Activated CD4-positive, alpha-beta T cell treated with anti-CD3 and anti-CD28 coated beads, Interleukin-2, amount 50 U/mL, for 4 hours (primary cell): ENCODE measurements at places on chromosomes 7 and 10.

- DNase-seq, result no peak
Observed at GRCh38 chr10:11387044-11387443, 224.4 kb downstream of the USP6NL start.

DNA sequence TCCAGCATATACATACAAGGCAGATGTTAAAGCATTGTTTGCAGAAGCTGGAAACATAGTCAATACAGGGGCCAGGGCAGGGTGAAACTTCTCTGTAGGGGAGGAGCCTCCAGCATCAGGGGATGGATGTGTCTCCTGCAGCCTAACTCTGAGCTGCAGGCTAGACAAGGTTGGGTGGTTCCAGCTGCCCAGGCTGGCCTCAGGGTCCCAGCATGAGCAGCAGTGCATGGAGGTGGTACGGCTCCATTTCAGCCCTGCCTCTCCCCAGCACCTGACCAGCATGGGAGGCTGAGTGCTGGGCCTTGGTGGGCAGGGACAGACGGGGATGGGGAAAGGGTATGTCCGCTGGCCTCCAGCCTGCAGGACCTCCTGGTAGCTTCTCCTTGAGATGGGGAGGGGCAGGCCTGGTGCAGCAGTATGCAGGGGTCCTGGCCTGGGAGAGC is 7.4 kb upstream of the TBRG4 start:
- DNase-seq, result no peak

- DNase-seq, result no peak
Observed at GRCh38 chr7:133873631-133874030, 253.5 kb upstream of the LRGUK start.

DNA sequence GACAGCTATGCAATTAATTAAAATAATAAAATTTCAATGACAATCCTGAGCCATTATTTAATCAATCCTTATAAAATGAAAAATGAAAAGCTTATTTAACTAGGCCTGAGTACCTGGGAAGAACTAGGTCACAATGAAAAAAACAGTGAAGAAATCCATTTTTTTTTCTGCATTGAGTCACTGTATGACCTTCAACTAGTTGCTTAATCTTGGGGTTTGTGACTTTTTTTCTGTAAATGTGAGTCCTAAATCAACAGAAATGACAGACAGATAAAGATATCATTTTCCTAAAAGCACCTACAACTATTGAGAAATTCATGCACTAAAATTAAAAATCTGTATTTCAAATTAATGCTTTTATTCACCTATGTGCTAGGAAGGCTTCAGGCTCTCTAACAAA is 96.8 kb downstream of the TMEM26 start:
- DNase-seq, result no peak

DNA sequence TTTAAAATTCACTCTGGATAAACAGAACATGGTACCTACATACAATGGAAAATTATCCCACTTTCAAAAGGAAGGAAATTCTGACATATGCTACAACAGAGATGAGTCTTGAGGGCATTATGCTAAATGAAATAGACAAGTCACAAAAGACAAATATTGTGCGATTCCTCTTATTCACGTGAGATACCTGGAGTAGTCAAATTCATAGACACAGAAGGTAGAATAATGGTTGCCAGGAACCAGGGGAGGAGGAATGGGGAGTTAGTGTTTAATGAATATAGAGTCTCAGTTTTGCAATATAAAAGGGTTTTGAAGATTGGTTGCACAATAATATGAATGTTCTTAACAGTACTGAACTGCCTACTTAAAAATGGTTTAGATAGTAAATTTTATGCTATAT is 69.8 kb upstream of the WAC start:
- no peak for DNase-seq

GRCh38 chr10:689452-690371 is at the start of gene DIP2C:
TSS of gene DIP2C (minus strand) at chr10:689668. CDS start at chr10:689578, 90 bp downstream.
- DNase-seq, result no peak

- DNase-seq, result no peak
Observed at GRCh38 chr10:78348411-78349164, 314.9 kb downstream of the RPS24 start.

- DNase-seq, result no peak
Observed at GRCh38 chr10:112969542-112969941, 19.5 kb downstream of the TCF7L2 start.

- DNase-seq, result no peak
Observed at GRCh38 chr7:106570948-106571418, 90.0 kb downstream of the CCDC71L start.

GRCh38 chr10:58348571-58349033 is 13.8 kb downstream of the UBE2D1 start:
- DNase-seq, result no peak

- no peak for DNase-seq
Observed at GRCh38 chr10:3445648-3446047, 273.1 kb upstream of the PITRM1 start.

DNA sequence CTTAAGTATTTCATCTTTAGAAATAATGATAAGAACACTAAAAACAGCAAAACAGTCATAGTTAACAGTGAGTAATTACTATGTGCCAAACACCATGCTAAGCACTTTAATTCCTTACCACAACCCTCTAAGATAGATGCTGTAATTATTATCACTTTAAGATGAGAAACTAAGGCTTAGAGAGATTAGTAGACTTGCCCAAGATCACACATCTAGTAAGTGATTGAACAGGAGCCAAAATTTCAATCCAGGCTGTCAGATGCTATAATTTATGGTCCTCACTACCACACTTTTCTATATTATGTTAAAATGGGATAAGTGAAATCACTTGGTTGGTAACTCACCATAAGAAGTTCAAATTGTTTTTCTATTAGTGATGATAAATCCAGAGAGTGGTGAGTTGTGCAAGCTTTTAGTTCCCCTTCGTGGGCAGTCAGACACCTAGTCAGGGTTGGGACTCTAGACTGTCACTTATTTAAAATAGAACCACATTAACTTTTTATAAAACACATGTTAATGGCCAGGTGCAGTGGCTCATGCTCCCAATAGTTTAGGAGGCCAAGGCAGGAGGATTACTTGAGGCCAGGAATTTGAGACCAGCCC is 85.9 kb upstream of the GATA3 start:
- DNase-seq, result no peak

DNA sequence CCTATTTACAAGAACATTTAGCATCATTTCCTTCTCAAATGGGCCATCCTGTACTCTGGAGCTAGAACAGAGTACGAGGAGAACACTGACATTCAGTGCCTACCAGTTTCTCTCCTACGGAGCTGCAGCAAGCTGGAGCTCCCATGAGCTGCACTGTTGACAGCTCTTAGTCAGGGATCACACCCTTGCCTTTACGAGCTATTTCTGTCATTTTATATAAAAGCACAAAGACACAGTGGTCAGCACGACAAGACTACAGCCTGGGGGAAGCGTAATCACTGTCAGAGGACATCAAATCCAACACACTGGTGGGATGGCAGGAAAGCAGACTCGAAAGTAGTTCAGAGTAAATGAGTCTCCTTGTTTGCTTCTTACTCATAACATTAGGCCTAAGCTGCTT is 2.7 kb downstream of the CDCA7L start:
- no peak for DNase-seq

DNA sequence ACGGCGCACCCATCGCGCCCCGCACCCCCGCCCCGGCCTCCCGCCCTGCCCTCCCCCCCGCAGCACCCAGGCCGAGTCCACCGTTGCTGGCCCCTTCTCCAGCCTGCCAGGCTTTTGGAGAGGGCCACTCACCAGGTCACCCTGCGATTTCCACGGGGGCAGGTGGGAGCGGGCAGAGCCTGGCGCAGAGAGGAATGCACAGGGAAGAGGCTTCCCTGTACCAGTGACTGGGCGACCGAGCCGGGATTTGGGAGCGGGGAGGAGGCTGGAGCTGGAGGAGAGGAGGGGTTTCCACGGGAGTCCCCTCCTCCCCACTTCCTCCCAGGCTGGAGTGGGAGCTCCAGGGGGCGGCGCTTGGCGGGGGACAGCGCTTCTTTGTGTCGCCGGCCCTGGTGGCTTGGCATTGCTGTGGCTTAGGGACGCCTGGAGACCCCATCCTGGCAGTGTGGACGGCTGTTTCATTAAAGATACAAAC is 19.3 kb downstream of the TCAF1 start:
- no peak for DNase-seq

DNA sequence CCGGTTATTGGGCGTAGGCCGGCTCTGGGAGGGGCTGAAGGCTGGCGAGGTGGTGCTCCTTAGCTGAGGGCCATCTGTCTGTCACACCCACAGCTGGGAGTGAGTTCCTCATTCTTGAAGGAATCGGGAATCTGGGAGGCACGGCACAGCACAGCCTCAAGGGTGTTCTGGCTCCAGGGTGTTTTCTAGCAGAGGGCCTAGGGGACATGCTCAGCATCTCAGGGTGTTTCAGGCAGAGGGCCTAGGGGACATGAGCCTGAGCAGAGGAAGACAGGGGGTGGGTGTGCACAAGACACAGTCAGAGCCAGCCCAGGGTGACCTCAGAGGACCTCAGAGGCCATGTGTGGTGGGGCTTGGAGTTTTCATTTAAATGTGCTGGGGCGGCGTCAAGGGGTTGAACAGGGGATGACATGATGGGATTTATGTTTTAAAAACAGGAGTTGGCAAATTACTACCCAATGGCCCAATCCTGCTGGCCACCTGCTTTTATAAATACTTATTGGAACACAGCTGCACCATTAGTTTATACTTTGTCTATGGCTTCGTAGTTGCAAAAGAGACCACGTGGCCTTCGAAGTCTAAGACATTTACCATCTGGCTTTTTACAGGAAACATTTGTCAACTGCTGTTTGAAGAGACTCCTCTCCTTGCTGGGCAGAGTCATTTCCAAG is 121.6 kb downstream of the PRKAG2 start:
- DNase-seq, result no peak

GRCh38 chr7:4607311-4607729 is 74.8 kb upstream of the FOXK1 start:
- no peak for DNase-seq
